Right atrium auricular region (tissue), 2 donors: ENCODE measurements at places on chromosomes 11 and 22. TPM values are rescaled to one million over a fixed set of nuclear protein-coding genes. Genes with fewer than 3 reads are reported as not detected.

DNA sequence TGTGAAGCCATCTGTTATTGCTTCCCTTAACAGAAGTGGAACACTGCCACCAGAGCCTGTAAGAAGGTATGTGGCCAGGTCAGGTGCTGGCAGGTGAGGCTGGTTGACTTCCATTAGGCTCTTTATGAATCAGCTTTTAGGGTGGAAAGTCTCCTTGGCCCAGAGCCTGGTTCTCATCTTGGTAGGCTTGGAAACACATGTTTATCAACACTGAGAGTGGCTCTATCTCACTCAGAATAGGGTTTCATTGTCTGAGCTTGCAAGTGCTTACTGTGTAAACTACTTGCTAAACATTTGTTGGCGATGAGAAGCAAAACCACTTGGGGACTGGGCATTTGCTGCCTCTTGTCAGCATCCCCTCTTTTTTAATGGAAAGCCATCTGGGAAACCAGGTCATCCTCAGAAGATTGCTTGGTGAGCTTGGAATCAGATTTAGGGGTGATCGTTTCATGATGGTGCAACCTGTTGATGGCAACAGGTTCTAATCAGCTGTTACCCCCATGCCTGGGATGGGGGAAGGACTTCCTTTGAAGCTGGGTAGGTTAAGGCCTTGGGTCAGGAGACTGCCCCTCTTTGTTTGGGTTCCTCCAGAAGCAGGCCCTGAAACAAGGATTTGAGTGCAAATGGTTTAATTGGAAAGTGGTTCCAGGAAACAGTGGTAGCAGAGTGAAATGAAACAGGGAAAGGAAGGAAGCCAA, 75.0 kb upstream of the AMPD3 start:
- no peaks in the 10 kb centered on the region for H3K36me3 ChIP-seq
- DNase-seq, result no peak
- no peak overlapping the region for H3K27ac ChIP-seq
- no peak overlapping the region for H3K4me3 ChIP-seq

DNA sequence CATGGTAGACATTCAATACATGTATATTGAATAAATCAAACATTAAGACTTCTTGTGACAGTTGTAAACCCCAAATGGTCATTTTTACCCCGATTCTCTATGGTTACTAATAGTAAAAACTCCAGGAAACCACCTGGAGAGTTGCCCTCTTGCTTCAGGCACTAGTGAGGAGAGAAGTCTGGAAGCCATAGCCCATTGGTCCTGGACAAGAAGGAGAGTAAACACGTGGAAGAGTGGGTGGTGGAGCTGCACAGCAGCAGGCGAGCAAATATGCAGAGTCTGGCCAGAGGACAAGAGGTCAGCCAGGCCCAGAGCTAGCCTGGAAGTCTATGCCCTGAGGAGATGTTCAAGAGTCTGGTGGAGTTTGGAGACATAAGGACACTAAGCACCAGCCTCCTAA, 17.7 kb downstream of the DCHS1 start:
- DNase-seq, result no peak
- no peaks in the 10 kb centered on the region for H3K4me1 ChIP-seq
- peaks cover 27% of the 10 kb centered on the region for H3K36me3 ChIP-seq

GRCh38 chr11:68983801-68984200, 3.0 kb upstream of the MRGPRD start:
- H3K36me3 ChIP-seq, result no peaks in the 10 kb centered on the region
- H3K4me3 ChIP-seq, result no peak overlapping the region
- no peak for DNase-seq
- H3K27me3 ChIP-seq, result no peaks in the 10 kb centered on the region
- H3K4me1 ChIP-seq, result no peaks in the 10 kb centered on the region

- H3K36me3 ChIP-seq, result no peaks in the 10 kb centered on the region
- DNase-seq, result no peak
- no peak overlapping the region for H3K4me3 ChIP-seq
- no peak overlapping the region for H3K27ac ChIP-seq
Measured at GRCh38 chr11:100619484-100619883, 67.6 kb upstream of the ARHGAP42 start.

Gene POTEH
- not detected for total RNA-seq

Gene ACRV1
- total RNA-seq, result not detected
